ENCODE measurements at places on chromosomes 5 and 9. TPM values are rescaled to one million over a fixed set of nuclear protein-coding genes. Genes with fewer than 3 reads are reported as not detected.

JAKMIP2 gene
- polyA plus RNA-seq = 0.93 TPM

NMUR2 gene
- 0.49 TPM for polyA plus RNA-seq

PCDHA1 gene
- 0.02 TPM for polyA plus RNA-seq

OR1Q1 gene
- polyA plus RNA-seq = not detected

GPRIN1 gene
- polyA plus RNA-seq = 0.39 TPM

MEIKIN gene
- 0.08 TPM for polyA plus RNA-seq

SPINK4 gene
- polyA plus RNA-seq = not detected

DUSP1 gene
- polyA plus RNA-seq = 138 TPM

XRCC4 gene
- polyA plus RNA-seq = 3.8 TPM

PCDHB6 gene
- polyA plus RNA-seq = 0.16 TPM

IL3 gene
- polyA plus RNA-seq = not detected

TNFSF15 gene
- 2.0 TPM for polyA plus RNA-seq

TEK gene
- polyA plus RNA-seq = 20.4 TPM

SEMA5A gene
- 4.0 TPM for polyA plus RNA-seq

PCDHB10 gene
- 0.53 TPM for polyA plus RNA-seq

ADRB2 gene
- 11.0 TPM for polyA plus RNA-seq

IL5 gene
- not detected for polyA plus RNA-seq

Measured in lung (tissue), 17 donors.